RPMI7951 (cell line): ENCODE measurements at places on chromosomes 4 and X. TPM values are rescaled to one million over a fixed set of nuclear protein-coding genes. Genes with fewer than 3 reads are reported as not detected.

GRCh38 chr4:6390356-6390755, 82.1 kb downstream of the PPP2R2C start:
- DNase-seq, result no peak

GRCh38 chr4:76307660-76308014, 1.1 kb downstream of the STBD1 start:
- peak; percentile 60 for DNase-seq

DNA sequence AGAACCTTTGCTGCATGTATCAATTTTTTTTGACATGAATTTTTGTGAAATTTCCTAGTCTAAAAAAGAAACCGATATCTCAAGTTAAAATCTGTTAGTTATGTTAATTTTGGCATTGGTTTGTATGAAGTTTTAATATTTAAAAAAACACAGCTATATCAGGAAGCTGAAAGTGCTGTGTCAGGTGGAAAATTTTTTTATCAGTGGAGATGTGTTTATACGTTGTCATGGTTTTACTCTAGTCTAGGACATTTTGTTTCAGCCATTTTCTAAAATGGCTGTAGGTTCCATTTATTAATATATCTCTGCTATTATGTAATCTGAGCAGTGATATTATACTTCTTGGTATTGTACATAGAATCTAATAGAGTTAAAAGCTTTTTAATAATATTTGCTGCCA, 34.2 kb downstream of the OCRL start:
- DNase-seq, result no peak

- peak; percentile 28 for DNase-seq
These were observed 121.9 kb downstream of the RBMX2 start for GRCh38 chrX:130523460-130524394.

DNA sequence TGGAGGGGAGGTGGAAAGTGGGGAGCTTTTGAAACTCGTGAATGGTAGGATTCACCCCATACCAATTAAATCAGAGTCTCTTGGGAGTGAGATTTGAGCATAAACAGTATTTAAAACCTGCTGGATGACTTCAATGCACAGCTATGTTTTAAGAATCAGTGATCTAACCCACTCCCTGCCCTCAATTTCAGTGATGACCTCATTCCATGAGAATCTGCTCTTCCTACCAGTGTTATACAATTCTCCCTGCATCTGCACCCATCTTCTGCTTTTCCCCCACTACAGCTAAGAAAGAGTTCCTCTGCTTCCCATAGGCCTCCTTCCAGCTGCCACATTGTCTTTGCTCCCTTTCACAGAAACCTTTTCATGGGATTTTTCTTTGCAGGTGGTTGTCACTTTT, 18.3 kb upstream of the H2AZ1 start:
- DNase-seq, result peak; percentile 30

GRCh38 chr4:188282471-188283232, 143.4 kb downstream of the TRIML1 start:
- DNase-seq, result no peak

The ZNF41 gene
- total RNA-seq, result 15.1 and 15.3 TPM in 2 replicates

The HHIP gene
- 0.49 and 0.96 TPM in 2 replicates for total RNA-seq
